ENCODE measurements at places on chromosomes 2 and 18.

DNA sequence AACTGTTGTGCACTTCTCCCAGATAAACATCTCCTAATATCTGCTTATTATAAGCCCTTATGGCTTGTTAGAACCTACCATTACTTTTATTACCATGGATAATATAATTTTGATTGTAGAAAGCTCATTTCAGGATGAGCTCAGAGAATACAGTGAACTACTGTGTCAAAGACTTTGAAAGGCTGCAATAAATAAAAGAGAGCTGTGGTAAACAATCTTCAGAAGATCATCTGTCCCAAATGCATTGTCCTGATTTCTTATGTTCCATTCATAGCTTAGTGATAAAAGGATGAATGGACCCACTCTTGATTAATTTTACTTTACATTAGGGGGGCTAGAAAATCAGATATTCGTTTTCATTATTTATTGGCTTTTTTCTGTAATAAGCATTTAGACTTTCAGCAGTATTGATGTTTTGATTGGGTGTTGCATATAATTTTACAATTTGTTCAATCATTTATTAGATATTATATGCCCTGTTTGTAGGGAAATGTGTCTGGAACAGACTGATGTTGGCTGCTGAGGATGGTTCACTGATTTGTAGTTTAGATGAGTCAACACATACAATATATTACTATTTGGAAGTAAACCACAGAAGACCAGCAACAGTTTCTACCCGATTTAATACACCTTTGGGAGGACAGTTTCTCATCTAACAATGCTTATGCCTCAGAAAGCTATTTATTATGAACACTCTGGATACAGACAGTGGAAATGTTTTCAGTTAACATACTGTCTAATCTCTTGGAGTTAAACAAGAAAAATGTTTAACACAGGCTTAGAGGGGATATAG, 147.2 kb downstream of the TMEFF2 start:
- DNase-seq = no peak

DNA sequence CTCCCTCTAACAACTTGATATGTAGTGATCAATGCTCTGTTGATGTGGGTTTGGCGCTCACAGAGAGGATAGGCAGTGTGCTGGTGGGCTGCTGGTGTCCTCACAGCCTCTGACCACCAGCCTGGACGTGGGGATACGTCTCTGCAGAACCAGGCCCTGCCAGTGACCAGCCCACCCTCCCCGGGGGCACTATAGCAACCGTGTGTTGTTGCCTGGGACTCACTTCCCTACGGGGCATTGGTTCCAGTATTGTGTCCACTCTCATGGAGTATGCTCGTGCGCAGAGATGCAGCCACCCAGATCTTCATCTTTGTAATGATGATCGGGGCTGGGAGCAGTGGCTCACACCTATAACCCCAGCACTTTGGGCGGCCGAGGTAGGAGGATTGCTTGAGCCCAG, 180.1 kb downstream of the LDLRAD4 start:
- DNase-seq = no peak

GRCh38 chr2:131168538-131168937, 40.8 kb upstream of the POTEE start:
- no peak for DNase-seq

- no peak for DNase-seq
These were observed 46.4 kb downstream of the ASXL2 start for GRCh38 chr2:25831746-25832449.

GRCh38 chr2:235011607-235011928, 59.8 kb downstream of the SH3BP4 start:
- DNase-seq = no peak

DNA sequence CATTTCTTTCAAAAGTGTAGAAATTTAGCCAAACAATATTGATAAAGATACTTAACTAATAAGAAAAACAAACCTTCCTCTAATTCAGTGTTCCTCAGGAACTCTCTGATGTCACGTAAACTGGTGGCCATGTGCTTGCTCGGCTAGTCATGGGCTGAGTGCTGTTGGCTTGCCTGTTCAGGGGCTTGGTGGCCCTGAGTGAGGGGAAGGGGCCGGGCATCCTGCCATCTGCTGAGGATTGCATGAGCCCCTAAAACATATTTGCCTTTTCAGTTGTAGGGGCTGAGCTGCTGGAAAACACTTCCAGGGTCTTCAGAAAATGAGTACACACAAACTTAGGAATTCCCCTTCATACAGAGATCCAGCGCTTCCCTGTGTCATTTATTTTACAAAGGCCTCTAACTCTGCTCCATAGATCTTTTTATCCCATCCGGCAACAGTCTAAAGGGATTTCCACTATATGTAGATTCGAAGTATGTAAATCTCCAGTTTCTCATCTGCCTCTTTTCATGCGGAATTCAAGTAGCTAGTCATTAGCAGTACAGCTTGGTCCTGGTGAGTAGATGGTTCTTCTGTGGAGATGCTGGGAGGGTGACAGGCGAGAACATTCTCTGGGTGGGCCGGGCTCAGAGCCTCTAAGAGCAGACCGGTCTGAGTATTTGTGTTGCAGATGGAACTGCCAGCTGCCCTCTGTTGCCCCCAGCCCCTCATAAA, 20.1 kb upstream of the NFATC1 start:
- DNase-seq = no peak

DNA sequence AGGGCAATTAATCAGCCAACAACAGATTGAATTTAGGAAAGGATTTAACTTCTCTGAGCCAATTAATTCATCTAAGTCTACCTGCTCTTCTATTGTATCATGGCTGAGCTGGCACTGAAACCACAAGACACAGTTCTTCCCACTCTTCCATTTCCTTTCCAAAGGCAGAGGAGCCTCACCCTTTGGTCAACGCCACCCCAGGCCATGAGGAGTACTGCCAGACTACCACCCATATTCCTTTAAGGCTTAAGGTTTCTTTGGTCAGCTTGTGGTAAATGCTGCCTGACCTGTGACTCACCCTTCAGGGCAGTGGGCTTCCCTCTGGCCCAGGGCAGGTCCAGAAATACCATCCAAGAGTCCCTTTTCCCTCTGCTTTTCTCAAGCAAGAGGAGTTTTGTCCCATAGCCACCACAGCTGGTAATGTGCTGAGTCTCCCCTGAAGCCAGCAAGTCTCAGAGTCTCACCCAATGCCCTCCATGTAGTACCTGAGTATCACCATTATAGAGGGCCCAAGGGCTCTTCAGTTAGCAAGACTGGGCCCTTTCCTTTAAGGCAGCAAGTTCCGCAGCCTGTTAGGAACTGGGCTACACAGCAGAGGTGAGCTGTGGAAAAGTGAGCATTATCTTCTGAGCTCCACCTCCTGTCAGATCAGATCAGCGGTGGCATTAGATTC, 900.5 kb upstream of the CRIM1 start:
- DNase-seq = no peak

- DNase-seq = no peak
These were observed 225.9 kb upstream of the RASGRP3 start for GRCh38 chr2:33250417-33251029.

GRCh38 chr2:231696004-231696367, 12.3 kb upstream of the PTMA start:
- no peak for DNase-seq

DNA sequence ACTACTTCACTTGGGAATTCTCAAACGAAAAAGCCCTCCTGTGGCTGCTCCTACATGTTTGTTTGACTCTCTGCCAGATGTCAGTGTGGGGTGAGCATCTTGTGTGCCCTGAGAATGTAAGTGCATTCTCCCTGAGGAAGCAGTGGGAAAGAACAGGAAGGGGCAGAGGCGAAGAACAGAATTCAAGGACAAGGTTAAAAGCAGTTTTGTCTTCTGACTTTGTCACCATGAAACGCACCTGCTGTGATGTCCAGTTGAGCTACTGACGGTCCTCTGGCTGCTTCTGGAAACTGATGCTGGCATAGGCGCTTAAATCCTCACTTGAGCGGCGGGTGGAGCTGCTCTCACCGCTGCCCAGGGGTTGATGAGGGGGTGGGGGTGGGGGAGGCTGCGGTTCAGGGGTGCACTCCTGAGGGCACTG, 4.9 kb downstream of the IRS1 start:
- DNase-seq = no peak

- no peak for DNase-seq
These were observed 127.6 kb downstream of the PMAIP1 start for GRCh38 chr18:60027397-60027796.

- no peak for DNase-seq
These were observed 53.0 kb downstream of the EPHA4 start for GRCh38 chr2:221518935-221519625.

DNA sequence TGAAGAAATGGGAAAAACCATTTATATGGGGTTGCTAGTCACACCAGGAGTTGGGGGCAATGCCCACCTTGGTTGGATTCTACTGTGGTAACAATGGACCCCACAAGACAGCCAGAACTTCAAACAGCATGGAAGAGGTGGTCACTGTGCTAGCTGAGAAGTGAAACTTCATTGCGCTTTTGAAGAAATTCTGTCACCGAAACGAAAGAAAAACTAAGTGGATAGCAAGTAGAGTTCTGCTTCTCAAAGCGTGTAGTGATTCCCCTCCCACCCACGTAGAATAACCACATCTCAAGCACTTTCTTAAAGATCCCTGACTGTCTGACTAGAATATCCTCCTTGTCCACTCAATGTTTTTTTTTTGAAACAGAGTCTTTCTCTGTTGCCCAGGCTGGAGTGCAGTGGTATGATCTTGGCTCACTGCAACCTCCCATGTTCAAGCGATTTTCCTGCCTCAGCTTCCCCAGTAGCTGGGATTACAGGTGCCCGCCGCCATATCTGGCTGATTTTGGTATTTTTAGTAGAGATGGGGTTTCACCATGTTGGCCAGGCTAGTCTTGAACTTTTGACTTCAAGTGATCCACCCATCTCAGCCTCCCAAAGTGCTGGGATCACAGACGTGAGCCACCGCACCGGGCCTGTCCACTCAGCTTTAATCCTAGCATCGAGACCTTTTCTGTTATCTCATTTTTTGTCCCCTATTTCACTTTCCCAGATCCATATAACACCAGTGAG, 30.1 kb upstream of the CCL20 start:
- DNase-seq = no peak

- no peak for DNase-seq
These were observed 34.1 kb upstream of the KLHL29 start for GRCh38 chr2:23350792-23351355.

DNA sequence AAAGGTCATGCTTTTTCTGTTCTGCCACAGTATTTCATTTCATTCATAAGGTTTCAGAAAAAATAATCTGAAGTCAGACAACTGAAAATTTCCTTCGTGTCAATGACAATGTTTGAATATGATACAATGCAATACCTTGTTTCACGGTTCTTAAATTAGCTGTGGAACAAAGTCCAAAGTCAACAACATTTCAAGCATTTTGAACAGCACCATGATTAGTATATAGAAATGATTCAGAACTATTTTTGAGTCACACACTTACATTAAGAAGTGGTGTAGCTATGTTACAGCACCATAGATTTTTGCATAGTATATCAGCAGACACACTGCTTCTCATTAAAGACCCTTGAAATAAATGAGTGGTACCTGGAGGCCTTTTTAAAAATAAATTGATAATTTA, 178.3 kb upstream of the DSEL start:
- no peak for DNase-seq

- DNase-seq = no peak
These were observed 267.4 kb downstream of the DYSF start for GRCh38 chr2:71720596-71721361.

DNA sequence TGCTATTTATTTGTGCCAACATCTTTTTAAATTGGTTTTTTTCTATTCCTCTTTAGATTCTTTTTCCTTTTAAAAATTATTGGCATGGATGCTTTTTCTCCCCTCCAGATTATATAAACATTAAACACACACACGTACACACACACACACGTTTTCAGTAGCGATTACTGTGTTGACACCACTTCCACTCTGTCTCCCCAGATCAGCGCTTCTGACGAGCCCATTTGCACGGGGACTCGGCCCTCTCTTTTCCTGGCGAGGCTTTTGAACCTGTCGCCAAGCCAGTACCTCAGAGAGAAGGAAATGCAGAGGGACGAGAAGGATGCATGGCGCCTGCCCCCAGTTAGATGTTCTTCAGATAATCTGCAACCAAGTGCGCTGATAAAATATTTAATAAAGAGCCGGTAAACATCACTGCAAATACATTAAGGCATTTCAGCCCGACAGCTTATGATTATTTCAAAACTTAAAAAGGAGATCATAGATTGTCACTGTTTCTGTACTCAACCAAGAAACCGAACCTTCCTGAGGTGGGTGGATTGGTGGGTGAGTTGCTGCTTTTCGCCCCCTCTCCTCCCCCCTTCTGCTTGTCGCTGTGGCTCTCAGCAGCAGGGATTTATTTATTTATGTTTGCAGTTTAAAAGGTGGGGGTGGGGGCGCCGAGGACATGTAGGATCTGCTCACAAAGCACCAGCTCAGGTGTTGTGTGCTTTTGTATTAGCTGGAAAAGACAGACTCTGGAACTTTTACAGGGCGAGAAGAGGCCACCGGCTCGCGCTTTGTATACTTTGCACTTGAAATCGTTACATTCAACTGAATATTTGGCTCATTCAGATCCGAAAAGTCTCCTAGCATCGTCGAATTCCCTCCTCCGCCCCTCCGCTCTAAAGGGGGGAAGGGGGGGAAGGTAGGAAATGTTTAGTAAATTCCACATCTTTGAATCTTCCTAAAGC, 787 bp upstream of the TBR1 start:
- DNase-seq = no peak

DNA sequence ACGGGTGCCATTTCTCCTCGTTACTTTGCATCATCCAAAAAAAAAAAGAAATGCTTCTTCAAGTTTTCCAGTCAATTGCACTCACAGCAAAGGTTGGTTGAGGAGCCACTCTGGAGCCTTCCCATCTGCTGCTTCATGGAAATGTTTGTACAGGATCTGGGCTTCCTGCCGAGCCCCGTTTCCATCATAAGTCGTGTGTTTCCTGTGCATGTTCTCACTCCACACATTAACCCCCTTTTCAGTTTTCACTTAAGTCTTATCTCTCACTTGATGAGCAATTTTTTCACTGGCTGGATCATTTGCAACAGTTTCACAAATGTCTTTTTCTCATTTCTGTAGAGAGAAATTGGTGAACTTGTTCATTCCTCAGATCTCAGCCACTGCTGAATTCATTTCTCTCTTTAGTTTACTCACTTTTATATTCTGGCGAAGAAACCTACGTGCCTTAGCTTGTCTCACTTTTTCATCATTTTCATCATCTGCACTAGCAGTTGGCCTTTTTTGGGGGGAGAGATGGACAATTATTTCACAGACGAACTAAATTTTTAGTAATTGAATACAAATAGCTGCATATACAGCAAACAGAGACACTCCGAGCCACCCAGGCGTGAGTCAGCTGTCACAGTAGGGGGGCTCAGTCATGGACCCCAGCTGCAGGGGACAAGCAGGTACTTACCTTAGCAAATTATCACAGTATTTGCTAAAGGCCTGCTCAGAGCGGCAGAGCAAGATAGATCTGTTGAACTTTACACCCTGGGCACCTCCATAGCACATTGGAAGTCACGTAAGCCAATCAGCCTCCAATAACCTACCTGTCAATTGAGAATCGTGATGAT, 750.8 kb upstream of the ID2 start:
- no peak for DNase-seq

- no peak for DNase-seq
These were observed 124.1 kb downstream of the RAPGEF4 start for GRCh38 chr2:172859581-172860335.

All from stimulated activated CD8-positive, alpha-beta memory T cell treated with anti-CD3 and anti-CD28 coated beads, Interleukin-4, amount 100 ng/mL, for 4 hours (primary cell).